ENCODE measurements at places on chromosomes 11 and 22.

DNA sequence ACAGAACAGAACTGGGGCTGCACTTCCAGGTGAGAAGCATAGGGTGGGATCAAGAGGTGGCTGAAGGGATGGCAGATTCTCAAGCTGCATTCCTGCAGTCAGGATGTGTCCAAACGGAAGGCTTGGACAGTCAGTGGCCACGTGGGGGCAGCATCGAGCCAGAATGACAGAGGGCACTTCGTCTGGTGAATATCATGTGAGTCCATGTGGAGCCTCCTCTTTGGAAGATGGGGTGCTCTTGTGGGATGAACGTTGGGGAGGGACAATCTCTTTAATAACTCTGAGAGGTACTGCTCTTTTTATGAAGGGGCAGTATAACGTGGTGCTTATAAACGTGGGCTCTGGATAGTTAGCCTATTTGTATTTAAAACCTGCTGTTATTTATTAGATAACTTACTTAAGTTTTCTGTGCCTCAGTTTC lies 154.9 kb upstream of the NAV2 start:
- peak; percentile 64 for DNase-seq

GRCh38 chr11:107710301-107710700 lies 1.6 kb downstream of the SLN start:
- no peak for DNase-seq

GRCh38 chr22:40728731-40729189 lies 49.5 kb downstream of the MCHR1 start:
- DNase-seq = no peak

DNA sequence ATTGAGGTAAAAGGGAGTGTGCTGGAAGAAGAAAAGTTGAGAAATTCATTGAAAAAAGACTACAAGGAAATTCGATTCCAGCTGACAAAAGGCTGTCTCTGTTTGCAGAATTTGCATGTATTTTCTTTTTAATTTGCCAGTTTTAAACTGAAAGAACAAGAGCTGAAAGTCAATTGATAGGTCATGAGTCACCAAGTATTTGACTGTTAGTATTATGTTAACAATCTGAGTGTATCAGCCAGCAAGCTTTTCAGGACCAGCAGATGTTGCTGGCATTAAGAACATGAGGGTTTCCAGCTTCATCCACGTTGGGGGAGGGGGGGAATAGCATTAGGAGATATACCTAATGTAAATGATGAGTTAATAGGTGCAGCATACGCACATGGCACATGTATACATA lies 726.7 kb downstream of the METTL15 start:
- DNase-seq = no peak

GRCh38 chr11:121887976-121888557 lies 227.9 kb downstream of the BLID start:
- no peak for DNase-seq

DNA sequence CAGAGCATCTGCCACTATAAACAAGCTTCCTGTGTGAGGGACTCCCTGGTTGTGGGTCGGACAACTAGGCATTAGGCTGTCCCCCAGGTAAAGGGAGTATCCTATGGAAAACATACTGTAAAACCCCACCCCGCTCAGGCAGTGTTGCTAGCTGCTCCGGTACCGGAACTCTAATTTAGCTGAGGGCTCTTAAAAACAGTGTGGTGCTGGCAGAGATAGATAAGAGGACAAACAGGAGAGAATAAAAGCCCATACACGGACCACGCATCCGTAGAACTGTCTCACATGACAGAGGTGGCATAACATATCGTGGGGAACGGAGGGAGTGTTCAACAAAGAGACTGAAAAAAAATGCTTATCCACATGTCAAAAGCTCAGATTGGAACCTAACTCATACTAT lies 3.4 kb upstream of the MOGAT2 start:
- DNase-seq = no peak

- DNase-seq = no peak
Measured at GRCh38 chr22:36638747-36639146, 64.8 kb downstream of the CACNG2 start.

DNA sequence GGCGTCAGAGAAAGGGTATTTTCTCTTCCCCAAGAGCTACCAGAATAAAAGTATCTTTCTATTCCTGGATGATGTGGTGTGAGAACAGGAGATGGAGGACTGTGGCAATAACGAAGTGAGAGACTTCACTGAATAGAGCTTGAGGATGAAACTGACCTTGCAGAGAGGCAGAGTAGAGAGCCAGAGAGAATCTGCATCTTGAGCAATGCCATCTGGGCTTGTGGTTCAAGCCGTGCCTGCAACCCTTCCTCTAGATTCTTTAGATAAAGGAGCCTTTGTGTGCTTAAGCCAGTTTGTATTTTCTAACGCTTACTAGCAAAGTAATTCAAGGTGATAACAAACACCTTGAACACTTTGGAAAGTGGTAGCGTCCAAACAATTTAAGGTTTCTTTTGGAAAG lies 2.2 kb downstream of the ME3 start:
- DNase-seq = no peak

GRCh38 chr11:43555816-43556611 lies 124.5 kb upstream of the HSD17B12 start:
- DNase-seq = no peak

- peak; percentile 40 for DNase-seq
Measured at GRCh38 chr11:19951558-19952115, 208.6 kb downstream of the DBX1 start.

GRCh38 chr11:26583550-26583949 lies 11.5 kb upstream of the MUC15 start:
- no peak for DNase-seq

- DNase-seq = no peak
Measured at GRCh38 chr22:29635734-29636357, 32.4 kb downstream of the NF2 start.

DNA sequence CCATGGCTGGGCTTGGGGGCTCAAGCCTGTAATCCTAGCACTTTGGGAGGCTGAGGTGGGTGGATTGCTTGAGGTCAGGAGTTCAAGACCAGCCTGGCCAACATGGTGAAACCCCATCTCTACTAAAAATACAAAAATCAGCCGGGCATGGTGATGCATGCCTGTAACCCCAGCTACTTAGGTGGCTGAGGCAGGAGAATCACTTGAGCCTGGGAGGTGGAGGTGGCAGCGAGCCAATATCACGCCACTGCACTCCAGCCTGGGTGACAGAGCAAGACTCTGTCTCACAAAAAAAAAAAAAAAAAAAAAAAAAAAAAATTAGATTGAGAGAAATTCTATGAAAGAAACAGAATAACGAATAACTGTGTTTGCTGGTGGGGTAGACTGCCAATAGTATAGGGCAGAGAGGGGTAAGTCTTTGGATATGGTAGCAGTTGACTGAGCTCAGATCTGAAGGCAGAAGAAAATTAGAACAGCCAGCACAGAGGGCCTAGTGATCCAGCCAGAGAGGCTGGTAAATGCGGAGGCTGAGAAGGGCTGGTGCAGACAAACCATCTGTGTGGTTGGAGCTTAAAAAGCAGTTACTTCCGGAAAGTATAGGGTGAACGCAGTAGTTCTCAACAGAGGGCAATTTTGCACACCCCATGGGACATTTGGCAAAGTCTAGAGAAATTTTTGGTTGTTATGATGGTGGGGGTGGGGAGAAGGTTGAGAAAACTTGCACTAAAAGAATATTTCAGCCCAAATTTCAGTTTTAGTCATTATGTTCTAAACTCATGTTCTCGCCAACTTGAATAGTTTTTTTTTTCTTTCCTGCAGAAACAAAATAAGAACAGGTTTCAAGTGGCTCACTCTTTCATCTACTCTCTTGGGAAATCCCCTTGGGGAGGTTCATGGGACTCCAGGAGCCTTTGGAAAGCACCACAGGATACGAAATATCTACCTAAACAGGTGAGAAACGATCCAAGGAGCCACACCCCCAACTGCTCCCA lies 1.6 kb upstream of the HORMAD2 start:
- DNase-seq = no peak

Data from memory B cell (primary cell).